ENCODE measurements at places on chromosomes 13 and 19.
A peak's percentile ranks its signal among the peaks of the same experiment; 100 is the strongest.

DNA sequence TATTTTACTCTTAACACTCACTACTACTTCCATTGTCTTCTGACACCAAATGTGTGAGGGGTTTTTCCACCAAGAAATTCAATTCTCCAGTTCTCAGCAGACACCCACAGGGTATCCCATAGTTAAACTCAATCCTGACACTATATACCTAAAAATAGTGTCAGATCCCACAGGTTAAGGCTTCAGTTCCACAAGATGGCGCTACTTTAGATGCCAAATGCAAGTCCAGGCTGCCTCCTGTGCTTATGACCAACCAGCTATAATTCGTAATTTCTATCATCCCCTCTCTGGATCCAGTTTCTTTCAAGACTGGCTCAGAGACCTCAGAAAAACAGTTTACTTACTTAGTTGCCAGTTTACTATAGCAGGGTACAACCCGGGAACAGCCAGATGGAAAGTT, 1146.2 kb upstream of the SPRY2 start:
- no peak for DNase-seq

DNA sequence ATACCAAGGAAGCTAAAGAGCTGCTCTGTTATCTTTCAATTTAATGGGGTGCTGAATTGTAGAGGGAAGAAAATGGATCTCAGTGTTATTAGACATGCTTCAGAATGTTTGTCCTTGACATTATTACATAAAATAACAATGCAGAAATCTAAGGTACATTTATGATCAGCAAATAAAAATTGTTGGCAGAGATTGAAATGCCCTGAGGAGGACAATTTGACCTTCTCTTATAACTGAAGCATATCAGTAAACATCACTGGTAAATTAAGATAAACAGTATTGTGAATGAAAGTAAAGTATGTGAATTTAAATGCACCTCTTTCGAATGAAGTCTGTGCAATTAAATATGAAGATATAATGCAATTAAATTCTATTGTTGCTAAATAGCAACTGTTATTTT, 1362.1 kb upstream of the ATXN8OS start:
- DNase-seq, result no peak

GRCh38 chr19:38869160-38869835, 8.8 kb downstream of the RINL start:
- DNase-seq, result no peak

DNA sequence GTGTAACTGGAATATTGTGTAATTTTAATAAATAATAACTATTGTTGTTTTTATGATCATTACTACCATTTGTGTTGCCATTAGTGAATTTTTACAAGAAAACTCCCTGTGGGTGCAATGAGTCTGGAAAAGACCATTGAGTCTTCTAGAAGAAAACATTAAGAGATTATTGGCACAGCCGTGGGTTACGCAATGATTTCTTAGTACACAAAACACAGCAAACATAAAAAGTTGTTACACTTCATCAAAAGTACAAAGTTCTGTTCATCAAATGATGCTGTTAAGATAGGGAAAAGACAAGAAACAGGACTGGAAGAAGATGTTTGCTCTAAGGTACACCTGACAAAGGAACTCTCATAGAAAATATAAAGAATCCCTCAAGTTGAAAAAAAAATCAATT, 41.6 kb downstream of the ZNF331 start:
- no peak for DNase-seq

DNA sequence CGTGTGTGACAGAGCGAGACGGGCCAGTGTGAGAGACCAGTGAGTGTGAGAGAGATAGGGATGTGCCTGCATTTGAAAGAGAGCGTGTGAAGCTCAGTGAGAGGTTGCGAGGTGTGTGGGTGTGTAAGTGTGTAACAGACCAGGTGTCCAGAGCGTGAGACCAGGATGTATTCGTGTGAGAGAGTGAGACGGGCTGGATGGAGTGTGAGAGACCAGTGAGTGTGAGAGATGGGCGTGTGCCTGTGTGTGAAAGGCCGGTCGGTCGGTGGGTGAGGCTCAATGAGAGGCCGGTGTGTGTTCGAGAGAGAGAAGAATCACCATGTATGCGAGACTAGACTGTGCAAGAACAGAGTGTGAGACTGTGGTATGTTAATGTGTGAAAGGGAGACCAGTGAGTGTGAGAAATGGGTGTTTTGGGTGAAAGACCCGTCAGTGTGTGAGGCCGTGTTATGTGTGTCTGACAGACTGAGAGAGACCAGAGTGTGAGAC, 679 bp downstream of the ZNF471 start:
- no peak for DNase-seq

- DNase-seq, result no peak
These were observed 12.2 kb downstream of the PRKCSH start for GRCh38 chr19:11447347-11448262.

DNA sequence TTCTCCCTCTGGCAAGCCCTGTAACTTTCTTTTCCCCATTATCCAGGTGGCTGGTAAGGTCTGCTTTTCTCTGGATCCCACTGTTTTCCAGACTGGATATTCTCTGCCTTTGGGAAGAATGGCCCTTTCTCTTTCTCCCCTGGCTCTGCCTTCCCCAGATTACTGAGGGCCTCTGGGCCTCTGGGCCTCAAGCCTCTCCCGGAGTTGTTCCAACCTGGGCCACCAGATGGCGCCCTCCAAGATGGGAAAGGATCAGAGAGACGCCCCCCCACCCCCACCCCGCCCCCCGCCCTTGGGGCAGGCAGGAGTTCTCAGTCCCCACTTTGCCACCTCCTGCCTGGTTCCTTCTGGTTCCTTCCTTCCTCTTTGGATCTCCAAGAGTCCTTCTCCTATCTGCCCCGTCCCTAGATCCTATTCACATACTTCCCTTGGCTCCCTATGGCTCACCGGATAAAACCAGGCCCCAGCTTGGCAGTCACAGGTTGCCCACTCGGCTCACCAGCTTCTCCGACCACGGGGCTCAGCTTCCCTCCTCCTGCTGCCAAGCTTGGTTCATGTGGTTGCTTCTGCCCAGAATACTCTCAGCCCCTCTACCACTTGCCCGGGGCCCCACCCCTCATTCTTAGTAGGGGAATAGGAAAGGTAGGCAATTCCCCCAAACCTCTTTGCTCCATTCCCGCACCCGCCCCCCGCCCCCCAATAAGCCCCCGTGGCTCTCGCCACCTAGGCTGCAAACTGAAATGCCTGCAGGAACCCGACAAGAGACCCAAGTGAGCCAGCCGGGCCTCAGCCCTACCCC, 13.1 kb downstream of the EPS8L1 start:
- peak; percentile 69 for DNase-seq

GRCh38 chr19:10193790-10194499, 808 bp downstream of the DNMT1 start:
- DNase-seq, result no peak

DNA sequence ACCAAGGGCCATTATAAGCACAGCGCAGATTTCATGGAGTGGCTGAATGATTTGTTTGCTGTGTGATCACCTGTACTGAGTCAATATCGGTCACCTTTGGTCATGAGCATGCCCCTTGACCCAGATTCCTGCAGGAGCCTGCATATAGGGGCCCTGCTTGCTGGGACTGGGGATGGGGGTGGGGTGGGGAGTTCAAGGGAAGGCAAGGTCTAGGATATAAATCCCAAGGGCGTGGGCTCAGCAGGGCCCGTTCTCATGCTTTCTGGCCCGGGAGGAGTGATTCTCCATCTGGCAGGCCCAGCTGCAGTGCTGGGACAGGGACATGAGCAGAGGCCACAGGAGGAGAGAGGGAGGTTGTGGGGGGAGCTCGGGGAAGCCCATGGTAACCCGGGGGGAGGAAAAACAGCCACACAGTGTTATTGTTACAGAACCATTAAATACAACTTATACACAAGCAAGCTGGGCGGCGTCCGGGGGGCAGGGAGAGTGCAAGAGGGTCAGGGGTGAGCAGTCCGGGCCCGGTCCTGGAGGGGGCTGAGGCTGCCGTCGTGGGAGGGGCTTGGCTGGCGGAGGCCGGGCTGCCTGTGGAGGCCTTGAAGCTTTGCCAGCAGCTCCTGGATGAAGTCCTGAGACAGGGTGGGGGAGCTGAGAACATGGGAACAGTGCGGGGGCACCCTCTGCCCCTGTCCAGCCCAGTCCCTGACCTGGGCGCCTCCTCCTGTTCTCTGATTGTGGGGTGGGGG, 5.2 kb downstream of the PPP1R14A start:
- DNase-seq, result no peak

- no peak for DNase-seq
These were observed 184.4 kb downstream of the NALCN start for GRCh38 chr13:101231751-101232428.

DNA sequence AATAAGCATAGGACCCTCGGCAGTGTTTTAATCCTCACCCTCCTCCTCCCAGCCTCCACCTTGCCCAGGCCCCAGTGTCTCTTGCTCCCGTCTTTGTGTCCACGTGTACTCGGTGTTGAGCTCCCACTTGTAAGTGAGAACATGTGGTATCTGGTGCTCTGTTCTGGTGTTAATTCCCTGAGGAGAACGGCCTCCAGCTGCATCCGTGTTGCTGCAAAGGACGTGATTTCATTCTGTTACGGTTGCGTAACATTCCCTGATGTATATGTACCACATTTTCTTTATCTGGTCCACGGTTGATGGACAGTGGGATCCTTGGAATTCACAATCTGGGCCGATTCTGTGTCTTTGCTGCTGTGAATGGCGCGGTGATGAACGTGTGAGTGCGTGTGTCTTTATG, 44.7 kb upstream of the TFDP1 start:
- DNase-seq, result no peak

DNA sequence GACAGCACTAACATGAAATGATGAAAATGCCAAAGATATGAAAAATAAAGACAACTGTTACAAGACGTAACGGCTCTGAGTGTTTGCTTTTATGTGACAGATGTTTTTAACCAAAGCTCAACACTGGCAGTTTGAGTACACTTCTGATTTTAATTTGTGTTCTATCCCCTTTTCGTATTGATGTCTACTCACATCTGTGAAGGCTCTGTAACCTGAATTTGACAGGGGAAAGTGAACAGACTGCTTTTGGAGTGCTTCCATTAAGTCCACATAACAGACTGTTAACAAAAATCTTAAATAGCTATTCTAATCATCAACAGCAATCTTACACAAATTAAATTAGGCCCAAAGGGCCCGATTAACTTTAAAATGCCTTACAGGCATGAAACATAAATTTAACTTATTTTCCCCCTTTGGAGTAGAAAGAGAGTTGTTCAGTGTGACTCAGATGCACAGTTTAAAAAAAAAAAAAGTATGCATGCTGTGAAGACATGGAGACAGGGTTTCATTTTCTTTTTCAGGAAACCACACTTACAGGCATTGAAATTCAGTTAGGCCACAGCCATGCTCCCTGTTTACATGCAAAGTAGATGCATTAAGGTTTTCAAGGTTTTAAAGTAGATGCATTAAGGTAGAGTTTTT, 16.3 kb upstream of the RNASEH2B start:
- DNase-seq, result no peak

- no peak for DNase-seq
These were observed 78.2 kb downstream of the GGACT start for GRCh38 chr13:100510208-100510957.

DNA sequence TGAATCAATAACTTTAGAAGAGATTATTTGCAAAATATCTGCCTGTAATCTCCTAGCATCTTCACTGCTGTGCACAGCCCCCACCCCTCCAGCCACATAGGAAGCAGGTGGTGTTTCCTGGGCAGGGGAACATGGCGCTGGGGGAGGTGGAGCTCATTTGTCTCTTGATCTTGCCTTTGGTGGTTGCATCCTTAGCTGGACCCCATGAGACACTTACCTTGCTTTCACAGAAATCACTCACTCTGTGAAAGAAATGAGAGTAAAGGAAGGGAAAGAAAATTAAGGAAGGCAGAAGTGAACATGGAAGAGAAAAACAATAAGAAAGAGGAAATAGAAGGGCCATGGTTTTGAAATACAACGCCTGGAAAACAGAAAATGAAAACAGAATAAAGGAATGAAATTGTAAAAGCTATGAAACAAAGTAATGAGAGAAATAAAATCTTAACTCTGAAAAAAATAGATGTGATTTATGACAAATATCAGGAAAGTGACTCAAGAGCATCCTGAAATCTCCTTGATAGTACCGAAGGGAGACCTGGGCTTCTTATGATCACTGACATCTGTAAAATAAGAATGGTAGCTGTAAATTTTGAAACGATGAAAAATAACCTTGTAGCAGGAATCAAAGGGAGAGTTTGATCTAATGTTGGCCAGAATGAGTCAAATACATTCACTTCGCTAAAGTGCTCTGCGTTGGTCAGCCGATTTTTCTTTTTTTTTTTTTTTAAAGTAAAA, 17.2 kb upstream of the RNASEH2B start:
- DNase-seq, result peak; percentile 14

- no peak for DNase-seq
These were observed 74.7 kb downstream of the KLF5 start for GRCh38 chr13:73133531-73133930.

- no peak for DNase-seq
These were observed 8.7 kb downstream of the PIK3R2 start for GRCh38 chr19:18161636-18162002.

GRCh38 chr13:112900691-112901091, 68.3 kb upstream of the MCF2L start:
- no peak for DNase-seq

DNA sequence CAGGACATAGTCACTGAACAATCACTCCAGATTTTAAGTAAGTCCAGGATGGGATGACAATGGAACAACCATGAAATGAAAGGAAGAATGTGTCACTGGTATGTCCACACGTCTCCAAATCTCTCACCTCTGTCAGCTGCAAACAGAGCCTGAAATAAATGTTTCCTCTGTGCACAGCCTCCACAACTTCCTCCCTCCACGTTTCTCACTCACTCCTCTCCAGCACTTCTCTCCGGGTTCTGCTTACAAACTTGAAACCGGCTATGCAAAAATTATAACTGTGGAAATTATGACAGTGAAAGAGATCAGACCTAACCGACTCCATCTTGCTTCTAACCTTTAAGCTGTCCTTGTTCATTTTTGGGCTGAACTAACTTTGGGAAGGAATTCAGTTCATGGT, 35.0 kb upstream of the ALOX5AP start:
- DNase-seq, result no peak

GRCh38 chr13:20833900-20834679, 60.3 kb upstream of the EEF1AKMT1 start:
- no peak for DNase-seq

DNA sequence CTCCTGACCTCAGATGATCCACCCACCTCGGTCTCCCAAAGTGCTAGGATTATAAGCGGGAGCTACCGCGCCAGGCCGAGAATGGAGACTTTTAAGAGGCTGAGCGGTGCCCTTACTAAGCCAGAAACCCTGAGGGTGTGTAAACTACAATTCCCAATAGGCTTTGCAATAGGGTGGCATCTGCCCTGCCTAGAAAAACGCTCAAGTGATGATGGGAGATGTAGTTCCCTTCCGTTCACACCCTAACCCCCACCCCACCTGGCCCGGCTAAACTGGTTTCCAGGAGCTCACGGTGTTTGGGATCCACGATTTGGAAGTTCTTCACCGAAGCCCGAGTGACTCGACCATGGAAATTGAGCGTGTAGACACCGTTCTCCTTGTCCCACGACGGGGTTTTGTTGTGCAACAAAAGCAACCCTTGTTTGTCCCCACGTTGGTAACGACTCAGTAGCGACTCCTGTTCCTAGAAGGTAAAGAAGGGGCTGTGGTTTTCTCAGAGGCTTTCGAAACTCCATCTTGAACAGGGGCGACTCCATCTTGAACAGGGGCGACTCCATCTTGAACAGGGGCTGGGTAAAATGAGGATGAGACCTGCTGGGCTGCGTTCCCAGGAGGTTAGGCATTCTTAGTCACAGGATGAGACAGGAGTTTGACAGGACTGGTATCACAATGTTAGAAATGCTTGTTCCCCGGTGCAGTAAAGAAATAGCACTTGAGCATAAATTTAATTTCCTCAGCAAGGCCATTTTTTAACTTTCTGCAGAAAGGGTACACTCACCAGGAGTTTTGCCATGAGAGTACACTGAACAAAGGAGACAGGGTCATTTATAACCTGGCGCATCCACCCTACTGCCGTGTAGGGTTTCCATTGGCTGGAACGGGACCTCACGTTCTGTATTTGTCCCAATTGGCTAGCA, 9.8 kb downstream of the PPP1R15A start:
- no peak for DNase-seq
